Retina (tissue), 1 donor: ENCODE measurements at places on chromosomes 16 and 17.

- peak; percentile 64 for DNase-seq
Observed at GRCh38 chr17:17032131-17032692, 10.0 kb upstream of the MPRIP start.

DNA sequence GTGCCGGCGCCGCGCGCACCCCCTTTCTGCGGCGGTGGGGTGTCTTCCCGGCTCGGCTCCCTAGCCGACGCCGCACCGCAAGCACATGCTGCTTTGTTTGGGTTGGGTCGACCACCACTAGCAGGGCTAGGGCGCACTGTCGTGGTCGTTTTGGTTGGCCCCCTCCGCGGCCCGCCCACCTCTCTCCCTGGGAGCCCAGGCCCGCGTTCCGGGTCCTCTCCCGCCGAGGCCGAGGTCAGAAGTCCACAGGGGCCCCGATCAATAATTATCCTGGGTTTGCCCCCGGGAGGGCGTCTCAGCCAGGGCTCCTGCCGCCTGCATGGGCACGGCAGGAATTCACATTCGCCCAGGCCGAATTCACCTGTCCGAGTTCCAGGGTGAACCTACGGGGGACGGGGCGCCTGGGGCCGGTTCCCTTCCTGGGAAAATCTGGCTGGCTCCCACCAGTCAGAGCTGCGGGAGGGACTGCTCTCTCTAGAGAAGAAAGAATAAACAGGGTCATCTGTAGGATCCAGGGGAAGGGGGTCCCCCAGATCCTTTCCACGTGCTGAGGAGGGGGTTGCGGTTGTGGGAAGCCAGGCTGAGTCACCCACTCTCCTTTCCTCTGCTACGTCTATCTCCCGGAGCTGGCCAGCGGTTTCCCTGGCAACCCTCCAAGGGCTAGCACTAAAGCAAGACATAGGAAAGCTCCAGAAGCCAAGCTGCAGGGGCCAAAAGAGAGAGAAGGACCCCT is 584 bp upstream of the STAT5B start:
- peak; percentile 86 for DNase-seq

DNA sequence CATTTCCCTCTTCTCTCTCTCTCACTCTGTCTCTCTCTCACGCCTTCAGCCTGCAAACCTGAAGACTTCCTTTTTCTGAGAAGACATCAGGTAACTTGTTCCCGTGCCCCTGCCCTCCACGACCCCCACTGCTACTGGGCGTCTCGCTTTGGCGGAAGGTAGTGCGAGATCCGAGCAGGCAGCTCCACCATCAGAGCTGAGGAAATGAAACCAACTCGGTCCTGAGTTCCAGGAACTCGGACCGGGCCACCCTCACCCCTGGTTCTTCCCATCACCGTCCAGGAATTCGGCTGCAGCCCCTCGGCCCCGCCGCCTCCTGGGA is 585 bp downstream of the MLKL start:
- no peak for DNase-seq

DNA sequence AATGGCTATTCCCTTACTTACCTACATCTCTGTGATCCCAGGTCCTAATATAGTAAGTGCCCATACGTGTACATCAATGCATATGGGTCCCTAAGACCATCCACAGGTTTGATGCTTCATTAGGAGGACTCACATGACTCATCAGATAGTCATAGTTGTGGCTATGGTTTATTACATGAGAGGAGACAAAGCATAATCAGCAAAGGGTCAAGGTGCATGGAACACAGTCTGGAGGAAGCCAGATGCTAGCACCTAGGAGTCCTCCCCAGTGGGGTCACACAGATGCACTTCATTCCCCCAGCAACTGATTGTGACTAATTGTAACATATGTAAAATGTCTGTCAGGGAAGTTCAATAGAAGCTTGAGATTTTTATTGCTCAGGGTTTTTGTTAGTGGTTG is 42.8 kb downstream of the PHKB start:
- no peak for DNase-seq

- DNase-seq = no peak
Observed at GRCh38 chr17:68094481-68095078, 59.0 kb downstream of the KPNA2 start.

GRCh38 chr17:75637551-75637950 is 4.3 kb downstream of the SMIM5 start:
- DNase-seq = no peak

DNA sequence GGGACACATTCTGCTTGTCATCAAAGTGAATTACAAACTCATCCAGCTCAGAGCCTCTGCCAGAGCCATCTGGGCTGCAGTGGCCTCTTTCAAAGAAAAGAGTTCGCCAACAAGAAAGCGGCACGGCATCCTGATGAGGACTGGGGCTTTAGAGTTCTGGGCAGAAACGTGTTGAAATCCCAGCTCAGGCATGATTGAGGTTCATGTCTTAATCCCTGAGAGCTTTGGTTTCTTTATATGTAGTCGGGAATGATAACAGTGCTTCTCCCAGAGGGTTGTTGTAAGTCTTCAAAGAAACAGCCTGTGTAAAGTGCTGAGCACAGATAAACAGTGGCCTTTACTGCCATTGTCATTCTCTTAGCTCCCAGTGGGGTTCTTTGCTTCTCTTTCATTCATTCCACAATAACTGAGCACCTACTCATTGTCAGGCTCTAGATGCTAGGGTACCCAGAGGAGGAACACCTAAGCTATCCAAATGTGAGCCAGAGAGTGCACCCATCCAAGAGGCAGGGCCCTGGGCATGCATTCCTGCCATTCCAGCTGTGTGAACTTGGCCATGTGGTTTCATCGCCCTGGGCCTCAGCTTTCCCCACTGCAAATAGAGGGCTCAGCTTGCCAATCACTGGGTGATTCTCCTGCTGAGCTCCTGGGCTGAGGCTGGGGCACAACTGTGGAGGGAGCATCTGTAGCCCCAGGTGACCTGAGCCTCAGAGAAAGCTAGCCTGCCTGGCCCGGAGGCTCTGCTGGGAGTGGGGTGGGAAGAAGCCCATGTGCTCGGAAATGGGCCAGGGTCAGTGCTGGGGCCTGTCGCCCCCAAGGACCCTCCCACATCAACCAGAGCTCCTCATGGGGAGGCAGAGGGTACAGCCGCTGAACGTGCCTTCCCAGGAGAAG is 38.3 kb upstream of the CRHR1 start:
- DNase-seq = no peak

DNA sequence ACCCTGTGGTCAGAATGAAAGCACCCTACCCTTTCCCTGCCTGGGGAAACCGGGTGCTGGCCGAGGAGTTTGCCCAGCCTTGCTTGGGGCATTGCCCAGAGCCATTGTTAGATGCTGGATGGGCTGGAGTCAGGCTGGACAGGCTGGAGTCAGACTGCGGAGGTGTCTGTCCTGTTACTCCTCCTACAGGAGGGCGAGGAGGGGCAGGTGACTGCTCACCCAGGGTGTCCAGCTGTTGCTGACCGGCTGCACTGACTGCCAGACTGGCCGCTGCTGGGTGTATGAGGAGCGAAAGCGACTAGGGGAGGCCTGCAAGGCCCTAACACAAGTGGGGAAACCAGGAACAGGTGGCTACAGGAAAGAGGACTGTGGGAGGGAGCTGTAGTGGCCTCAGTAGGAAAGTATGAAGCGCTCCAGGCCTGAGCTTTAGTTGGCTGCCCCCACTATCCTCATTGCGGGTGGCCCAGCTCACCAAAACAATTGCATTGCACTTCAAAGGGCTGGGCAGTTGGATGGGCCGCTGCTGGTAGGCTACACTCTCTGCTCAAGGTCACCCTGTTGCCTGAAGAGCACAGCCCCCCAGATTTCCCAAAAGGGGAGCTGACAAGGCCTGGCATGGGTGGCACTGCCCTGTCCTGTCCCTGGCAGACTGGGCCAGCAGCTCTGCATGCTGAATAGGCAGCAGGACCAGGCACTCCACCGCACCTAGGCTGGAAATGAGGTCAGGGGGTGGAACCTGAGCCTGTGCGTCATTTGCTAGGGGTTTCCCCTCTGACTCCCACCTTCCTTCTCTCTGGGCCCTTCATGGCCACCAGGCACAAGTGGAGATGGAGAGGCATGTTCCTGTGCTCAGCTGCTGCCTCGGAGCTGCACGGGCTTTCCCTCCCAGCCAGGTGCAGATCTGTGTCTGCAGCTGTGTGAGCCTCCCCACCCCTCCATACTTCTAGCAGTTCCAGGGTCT is 18.4 kb downstream of the LDHD start:
- no peak for DNase-seq

DNA sequence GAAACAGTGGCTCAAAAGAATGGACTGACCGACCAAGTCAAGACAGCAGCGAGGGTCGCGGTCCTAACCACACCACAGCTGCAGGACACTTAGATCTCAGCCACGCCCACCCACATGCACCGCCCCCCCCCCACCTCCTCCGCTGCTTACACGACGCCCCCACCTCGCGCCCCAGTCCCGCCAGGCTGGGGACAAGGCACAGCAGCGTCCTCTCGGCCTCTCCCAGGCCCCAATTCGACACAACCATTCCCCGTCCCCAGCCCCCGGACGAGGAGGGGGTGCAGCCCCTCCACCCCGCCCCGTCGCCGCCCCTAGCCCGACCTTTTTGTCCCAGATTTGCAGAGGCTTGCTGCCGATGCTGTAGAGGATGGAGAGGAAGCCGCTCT is 477 bp downstream of the CFAP20 start:
- DNase-seq = no peak

GRCh38 chr16:85170066-85170491 is 57.8 kb upstream of the CIBAR2 start:
- DNase-seq = no peak

- DNase-seq = peak; percentile 65
Observed at GRCh38 chr16:88857728-88858339, 907 bp downstream of the TRAPPC2L start.

- DNase-seq = no peak
Observed at GRCh38 chr16:56728980-56729734, 772 bp upstream of the NUP93 start.

- DNase-seq = peak; percentile 66
Observed at GRCh38 chr16:31202414-31203375, at the start of gene PYCARD. TSS of gene PYCARD (minus strand) at chr16:31202760. CDS start at chr16:31202690, 70 bp downstream.

DNA sequence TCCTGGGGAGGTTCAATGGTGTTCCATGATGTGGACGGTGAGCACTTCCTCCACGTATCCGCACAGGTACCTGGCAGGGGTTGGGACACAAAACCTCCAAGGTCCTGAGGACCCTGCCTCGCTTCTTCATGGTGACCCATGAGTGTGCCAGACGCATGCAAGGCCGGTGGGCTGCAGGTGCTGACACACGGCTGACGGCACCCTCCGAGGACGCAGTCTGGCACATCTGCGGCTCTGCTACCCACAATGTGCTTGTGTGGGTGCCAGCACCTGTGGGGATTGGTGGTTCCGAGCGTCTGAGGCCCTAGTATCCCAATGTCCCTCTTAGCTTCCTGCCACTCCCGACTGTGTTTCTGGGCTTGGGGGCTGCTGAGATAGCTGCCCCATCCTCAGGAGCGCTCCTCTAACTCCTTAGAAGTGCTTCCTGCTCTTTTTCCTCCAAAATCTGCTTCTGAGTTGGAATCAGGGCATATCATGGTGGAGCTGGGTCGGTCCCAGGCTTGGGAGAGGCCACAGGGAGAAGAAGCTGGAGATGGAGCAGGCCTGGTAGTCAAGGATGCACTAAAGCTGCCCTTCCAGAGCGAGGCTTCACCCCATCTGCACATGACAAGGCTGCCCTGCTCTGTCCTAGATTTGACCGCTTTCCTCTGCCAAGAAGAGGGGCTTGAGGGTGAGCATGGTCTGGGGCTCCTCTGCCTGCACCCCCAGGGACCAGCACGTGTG is 1.6 kb downstream of the CYGB start:
- DNase-seq = no peak

DNA sequence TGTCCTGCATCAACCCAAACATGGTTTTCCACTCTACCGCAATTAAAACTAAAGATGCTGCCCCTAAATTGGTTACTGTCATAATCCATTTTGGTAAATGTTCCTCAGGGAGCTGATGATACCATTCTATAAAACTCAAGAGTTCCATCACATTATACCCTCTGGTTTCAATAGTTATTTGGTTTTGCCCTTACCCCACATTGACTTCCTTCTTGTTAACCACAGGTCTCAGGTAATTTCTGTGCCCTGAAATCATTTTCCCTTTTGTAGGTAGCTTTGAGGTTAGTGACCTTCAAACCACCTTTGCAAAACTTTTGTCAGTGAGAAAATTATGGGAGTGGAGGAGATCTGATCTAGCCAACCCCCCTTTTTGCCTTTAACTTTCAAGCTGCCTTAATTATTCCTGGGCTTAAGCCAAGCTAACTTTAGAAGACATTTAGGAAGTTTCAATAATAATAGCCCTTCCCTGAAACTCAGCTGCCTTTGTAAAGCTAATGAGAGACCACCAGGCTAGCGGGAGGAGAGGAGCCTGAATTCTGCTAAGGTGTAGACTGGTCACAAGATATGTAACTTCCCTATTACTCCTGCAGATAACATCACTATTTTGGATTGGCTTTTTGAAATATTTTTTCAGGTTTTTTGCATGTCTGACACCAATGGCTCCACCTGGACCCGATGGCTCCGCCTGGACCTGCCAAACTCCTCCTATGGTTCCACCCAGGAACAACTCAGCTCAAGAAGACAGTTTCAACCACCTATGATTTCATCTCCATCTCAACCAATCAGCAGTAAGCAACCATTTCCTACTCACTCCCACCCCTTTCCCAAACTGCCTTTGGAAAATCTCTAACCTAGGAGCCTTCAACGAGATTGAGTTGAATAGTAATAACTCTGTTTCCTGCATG is 224.9 kb downstream of the HS3ST3B1 start:
- no peak for DNase-seq

DNA sequence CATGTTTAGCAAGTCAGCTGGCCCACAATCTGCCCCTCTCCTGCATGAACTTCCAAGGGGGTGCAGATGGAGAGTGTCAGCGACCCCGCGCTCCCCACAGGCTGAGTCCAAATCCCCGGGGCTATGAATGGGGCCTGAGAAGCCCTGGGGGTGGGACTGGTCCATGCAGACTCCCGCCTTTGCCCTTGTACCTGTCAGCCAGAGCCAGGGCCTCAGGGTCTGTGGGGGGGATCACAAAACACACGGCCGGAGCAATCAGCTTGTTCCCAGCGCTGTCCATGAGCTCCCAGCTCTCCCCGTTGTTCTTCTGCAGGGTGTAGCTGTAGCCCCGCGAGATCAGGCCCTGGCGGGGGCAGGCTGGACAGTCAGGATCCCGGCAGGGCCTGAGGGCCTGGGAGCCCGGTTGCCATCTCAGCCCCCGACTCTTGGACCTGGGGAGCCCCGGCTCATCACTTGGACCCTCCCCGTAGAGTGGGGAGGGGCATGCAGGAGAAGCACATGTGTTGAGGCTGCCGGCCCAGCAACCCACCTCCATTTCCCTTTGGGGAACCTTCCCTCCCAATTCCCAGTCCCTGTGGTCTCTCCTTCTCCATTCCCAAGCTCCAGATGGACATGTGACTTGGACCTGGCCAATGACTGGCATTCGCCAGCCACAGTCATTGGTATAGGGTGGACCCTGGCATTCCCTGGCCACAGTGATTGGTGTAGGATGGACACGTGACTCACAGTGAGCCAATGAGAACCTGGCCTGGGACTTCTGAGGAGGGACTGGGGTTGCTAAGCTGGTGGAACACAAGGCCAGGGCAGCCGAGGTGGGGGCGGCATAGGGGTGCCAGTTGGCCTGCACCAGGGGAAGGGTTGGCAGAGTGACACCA is 42.4 kb downstream of the PPL start:
- no peak for DNase-seq

- peak; percentile 80 for DNase-seq
Observed at GRCh38 chr17:42107597-42108576, 4.6 kb downstream of the DHX58 start.

GRCh38 chr16:88264641-88265285 is 118.0 kb upstream of the ZNF469 start:
- no peak for DNase-seq

- no peak for DNase-seq
Observed at GRCh38 chr17:57251211-57251787, 5.0 kb upstream of the MSI2 start.

GRCh38 chr17:742147-742793 is 9.8 kb downstream of the GEMIN4 start:
- no peak for DNase-seq

- no peak for DNase-seq
Observed at GRCh38 chr17:62051053-62051452, 14.0 kb downstream of the MED13 start.
